ENCODE measurements at places on chromosomes 12 and 14.

DNA sequence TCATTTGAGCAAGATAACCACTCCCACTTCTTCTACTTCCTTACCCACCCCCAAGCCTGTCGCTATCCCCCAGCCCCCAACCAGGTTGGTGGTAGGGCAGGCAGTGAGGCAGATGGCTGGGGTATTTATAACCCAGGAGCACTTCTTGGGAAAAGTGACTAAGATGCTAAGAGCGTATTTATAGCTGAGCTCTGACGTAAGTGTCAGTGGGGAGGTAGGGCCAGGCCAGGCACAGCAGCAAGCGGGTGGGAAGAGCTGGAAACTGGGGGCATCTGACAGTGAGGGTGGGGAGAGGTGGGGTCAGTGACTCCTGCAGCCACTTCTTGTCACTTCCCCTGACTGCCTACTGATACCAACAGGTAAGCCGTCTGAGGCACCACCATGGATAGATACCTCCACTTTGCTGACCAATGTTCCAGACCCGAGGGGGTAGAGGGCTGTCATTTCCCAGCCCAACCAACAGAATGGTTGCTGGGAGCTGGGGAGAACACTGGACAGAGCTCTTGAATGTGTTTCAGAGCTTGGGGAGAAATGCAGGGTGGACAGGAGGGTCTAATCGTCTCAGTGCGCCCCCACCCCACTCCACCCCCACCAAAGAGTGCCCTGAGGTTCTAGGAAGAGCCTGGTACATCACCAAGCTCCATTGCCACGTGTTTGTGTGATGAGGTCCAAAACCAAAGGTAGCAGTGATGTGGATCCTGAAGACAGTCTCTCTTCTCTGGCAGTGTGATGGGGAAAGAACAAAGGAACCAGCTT is 2.7 kb upstream of the INHBE start:
- no peak for DNase-seq

- DNase-seq: no peak
Measured at GRCh38 chr12:104846056-104846767, 111.9 kb downstream of the SLC41A2 start.

- no peak for DNase-seq
Measured at GRCh38 chr14:57897144-57897748, 31.4 kb upstream of the SLC35F4 start.

DNA sequence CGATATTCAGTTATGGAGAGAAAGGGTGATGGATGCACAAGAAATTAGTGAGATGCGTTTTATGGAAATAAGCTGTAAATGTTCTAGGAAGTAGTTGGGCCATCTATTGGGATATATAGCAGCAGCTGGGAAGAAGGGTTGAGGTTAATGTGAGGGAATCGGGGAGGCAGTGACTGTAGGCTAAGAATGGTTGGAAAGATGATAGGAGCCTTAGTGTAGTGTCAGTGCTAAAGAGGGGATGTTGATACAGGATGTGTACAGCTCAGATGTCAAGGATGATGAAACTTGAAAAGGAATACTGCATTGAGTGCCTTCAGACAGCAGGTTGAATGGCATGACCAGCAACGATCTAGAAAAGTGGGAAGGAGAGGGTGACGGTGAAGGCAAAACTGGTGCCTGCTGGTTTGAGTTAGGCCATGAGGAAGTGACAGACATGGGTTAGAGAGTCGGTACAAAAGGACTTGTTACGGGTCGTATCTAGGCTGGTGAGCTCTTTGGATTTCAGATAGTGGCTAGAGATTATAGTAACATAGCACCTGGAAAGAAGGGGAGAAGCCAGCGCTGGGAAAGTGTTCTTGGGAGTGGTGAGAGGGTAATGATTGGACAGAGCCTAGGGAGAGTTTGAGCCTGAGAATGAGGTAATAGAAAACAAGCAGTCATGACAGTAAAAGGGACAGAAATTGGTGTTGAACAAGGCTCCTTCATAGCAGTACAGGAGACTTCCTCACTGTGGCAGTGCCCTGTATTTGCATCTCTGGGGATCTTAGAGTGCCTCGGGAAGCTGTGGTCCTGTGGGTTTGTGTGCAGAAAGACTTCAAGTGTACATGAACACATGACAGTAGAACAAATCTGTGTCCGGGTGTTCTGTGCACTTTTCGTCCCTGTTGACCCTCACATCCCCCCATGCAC is 9.6 kb downstream of the MARS1 start:
- DNase-seq: no peak

DNA sequence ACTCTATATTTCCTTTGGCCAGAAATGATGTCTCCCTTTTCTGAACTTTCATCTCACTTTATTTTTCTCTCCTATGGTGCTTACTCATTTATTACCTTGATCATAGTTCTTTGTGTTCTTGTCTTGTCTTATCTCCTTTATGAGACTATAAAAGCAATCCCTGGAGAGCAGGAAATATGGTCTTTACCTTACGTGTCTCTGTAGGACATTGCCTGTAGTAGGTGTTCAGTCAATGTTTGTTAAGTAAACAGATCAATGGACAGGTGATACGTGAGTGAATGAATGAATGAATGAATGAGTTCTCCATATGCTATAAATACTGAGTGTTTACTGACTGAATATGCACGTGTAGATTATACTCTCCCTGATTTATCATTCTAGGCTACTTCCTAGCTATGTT is 193.7 kb upstream of the HMGA2 start:
- no peak for DNase-seq

DNA sequence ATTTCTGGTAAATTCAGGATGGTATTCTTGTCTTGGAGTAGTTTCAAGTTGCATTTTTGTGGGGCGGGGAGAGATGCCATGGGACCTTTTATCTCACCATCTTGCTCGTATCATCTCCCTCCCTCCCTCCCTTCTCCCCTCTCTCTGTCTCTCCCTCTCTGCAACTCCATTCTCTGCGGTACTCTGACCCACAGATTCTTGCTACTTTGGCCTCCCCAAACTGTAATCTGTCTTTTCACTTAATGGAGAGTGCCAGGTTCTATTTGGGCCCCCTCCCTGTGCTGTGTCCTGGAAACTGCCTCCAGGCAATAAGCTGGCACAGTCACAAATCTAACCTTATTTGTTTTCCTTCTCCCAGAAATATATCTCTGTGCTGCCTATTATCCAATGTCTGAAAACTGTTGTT is 175.2 kb downstream of the PAWR start:
- DNase-seq: no peak

- peak; percentile 13 for DNase-seq
Measured at GRCh38 chr12:14167005-14167628, 185.7 kb upstream of the GRIN2B start.

DNA sequence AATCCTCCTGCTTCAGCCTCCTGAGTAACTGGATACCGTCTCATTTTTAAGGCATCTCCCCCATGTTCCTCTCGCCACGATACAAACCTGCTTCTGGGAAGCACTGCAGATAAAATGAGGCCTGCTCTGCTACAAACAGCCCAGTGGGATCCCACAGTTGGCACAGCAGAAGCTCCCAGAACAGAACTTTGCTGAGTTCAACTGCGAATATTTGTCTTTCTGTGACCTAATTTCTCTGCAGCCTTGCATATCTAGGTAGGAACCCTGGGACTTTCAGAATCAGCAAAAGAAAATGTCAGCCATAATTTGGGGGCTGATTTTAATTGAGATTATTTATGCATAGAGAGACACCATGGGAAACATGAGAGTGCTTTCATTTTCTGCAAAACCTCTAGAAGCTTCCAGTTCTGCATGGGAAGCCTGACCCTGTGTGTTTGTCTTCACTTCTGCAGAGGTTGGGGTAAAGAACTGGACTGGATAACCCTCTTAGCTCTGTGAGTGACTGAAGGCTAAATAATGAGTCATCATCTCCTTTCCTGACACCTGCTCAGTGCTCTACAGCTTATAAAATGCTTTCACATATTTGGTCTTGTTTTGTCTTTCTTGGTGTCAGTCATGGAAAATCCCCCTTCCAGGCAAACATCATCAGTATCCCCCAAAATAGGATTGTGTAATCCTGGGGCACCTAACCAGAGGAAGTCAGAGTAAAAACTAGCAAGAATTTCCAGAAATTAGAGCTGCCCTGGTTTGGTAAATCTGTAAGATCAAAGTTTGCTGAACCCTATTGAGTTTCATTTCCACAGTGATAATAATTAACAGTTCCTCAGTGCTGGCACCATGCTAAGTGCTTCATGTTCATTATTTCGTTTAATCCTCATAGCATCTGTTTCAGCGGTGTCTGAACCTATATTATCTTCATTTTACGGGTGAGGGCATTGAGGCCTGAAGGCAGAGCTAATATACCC is 185.8 kb downstream of the SLC15A4 start:
- DNase-seq: no peak

GRCh38 chr12:66120477-66120876 is 10.1 kb downstream of the LLPH start:
- no peak for DNase-seq

GRCh38 chr14:83757916-83758315 is 1772.0 kb upstream of the FLRT2 start:
- no peak for DNase-seq
